CD4-positive, alpha-beta T cell treated with Interleukin-21 for 1 hour (primary cell): ENCODE measurements at places on chromosomes 7 and 10.
A peak's percentile ranks its signal among the peaks of the same experiment; 100 is the strongest.

DNA sequence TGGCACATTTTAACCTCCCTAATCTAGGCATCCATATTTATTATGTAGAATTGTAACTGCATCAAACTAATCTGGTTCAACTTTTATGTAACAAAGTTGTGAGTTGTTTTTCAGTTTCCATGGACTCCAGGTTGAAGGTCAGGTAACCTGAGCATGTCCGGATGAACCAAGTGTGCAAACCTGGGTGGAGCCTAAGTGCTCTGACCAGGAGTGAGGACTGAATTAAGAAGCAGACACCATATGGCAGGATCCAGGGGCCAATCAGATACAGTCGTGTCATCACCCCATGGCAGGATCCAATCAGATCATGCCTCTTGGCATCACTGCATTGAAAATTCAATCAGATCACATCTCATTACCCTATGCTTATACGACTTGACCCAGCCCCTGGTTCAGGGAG is 41.2 kb upstream of the PHYHIPL start:
- no peak for DNase-seq

GRCh38 chr7:48426966-48427555 is 255.8 kb downstream of the ABCA13 start:
- no peak for DNase-seq

DNA sequence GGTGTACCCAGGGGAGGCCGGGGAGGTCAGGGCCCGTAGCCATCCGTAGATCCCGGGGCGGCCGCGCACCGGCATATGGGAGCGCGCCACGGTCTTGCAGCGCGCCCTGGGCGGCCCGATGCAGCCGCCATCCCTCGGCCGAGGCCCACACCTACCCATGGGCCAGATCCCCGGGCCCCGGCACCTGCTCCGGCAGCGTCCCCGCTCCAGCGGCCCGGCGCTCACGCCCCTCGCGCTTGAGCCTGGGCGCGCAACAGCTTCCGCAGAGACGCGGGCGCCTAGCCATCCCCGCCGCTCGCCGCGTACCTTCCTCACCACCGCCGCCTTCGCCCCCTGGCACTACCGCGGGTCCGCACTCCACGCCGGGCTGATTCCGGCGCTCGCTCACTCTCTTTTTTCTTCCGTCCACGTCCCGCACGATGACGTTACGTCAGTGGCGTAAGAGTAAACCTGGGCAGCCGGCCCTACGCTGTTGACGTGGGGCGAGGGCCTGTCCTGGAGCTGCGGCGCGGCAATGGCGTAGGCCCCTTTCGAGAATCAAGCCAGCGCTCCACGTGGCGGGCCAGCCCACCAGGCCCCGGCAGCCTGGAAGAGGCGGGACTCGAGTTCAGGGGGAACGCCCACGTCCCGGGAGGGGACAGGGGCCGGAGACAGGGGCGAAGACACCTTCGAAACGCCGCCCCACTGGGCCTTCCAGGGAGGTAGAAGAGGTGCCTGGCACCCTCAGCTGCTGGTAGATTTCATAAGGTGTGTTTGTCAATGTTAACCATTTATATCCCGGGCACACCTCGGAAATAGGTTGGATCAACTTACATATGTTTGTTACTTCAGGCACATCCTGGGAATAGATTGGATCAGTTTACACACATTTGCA is at the start of gene ALDH18A1:
Gene ALDH18A1, minus strand, starts transcription at position 421 of the 874 bp plus-strand sequence. CDS start 3,334 bp downstream, outside the sequence.
- peak; percentile 94 for DNase-seq

DNA sequence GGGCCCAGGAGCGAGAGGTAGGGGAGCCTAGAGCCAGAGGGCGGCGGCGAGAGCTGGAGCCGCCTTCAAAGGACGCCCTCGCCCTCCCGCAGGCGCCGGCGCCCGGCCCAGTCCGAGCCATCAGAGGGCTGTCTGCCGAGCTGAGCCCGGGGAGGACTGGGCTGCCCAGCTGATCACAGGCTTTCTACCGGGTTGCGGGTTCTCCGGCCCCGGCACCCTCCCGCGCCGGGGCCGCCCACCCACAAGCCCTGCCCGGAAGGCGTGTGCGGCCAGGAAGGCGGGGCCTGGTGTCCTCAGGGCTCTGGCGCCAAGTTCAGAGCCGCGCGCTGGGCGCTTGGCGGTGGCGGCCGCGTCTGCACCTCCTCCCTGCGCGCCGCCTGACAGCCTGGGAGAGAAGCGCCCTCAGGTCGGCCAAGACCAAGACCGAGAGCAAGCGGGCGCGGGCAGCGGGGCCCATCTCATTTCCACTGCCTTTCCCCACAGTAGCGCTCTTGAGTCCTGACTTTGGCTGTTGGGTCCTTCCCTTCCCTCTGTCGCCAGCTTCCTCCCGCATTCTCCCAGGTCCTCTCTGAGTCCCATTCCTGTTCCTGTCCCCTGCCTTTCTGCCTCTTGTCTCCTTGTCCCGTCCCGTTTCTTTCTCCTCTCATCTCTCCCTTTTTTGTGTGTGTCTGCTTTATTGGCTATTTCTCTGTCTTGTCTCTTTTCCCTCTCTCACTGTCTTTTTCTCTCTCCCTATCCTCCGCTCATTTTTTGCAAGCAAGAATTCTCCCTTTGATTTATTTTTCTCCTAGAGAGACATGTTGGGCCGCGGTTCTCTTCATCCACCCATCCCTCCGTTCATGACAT is 60.6 kb upstream of the MSMB start:
- DNase-seq, result peak; percentile 59

DNA sequence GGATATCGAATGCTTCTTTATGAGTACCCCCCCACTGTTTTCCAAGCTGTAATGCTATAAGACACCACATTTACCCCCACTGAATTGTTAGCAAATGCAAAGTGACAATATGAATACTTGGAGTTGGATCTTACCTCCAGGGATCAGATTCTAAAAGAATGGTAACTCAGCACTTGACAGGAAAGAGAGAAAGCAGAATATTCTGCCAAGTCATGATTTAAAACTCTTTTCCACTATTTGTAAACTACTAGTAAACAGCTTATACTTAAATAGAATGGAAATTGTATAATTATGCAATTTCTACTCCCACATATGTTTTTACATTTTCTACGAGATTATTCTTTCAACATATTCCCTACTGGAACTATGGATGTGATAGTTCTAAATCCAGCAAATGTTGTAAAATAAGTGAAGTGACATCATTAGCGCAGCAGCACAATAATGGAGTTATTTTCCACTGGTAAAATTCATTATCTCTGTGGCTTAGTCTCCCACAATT is 56.0 kb upstream of the TFEC start:
- no peak for DNase-seq

GRCh38 chr10:20962165-20962564 is 65.1 kb upstream of the NEBL start:
- DNase-seq, result no peak

DNA sequence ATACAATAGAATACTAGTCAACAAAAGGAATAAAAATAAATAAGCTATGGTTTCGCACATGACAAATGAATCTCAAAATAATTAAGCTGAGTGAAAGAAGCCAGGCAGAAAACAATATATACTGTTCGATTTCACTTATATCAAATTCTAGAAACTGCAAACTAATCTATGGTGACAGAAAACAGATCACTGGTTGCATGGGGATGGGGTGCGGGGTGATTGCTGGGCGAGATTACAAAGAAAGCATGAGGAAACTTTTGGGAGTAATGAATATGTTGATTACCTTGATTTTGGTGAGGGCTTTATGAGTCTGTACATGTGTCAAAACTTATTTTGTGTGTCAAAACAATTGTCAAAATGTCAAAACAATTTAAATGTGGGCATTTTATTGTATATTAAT is 135.6 kb downstream of the GPR85 start:
- DNase-seq, result no peak

GRCh38 chr7:147014286-147014955 is 897.8 kb downstream of the CNTNAP2 start:
- DNase-seq, result no peak

- DNase-seq, result peak; percentile 85
These were observed at the start of gene SCD for GRCh38 chr10:100346765-100347567. Gene SCD (plus strand): TSS chr10:100347233. CDS start chr10:100347505, 272 bp downstream.
